ENCODE measurements at places on chromosomes 6 and 20.
A peak's percentile ranks its signal among the peaks of the same experiment; 100 is the strongest.

GRCh38 chr6:131107151-131107550 is 28.1 kb upstream of the AKAP7 start:
- DNase-seq, result no peak

GRCh38 chr6:162708971-162709370 is 18.6 kb downstream of the PRKN start:
- no peak for DNase-seq

DNA sequence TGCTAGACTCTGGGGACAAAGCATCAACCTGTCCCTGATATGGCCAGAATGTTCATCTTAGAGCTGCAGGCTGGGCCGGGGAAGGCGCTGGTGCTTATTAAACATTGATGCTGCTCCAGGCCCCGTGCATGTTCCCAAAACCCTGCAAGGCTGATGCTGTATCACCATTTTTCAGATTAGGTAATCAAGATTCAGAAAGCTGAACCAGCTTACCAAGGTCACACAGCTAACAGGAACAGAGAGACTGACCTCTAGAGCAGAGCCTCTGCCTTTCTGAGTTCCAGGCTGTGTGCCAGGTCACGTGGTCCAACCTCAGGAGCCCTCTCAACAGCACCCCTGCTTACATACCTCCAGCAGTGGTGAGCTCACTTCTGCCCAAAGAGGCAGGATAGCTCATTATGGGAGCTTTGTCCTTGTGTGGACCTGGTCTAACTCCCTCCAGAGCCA is 16.1 kb upstream of the VSTM2L start:
- DNase-seq, result no peak

DNA sequence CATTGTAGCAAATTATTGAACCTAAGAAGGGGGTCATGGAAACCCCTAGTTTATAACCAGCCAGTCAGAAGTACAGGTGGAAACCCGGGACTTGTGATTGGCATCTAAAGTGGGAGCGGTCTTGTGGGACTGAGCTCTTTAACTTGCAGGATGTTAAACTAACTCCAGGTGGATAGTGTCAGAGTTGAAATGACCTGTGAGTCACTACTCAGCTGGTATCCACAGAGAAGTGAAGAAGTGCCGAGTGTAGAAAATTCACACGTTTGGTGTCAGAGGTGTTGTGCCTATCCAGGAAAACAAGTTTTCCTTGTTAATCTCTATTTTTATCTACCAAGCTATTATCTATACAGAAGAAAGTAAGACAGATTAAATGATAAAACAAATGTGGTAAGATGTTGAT is 179.7 kb downstream of the ADGRG6 start:
- no peak for DNase-seq

DNA sequence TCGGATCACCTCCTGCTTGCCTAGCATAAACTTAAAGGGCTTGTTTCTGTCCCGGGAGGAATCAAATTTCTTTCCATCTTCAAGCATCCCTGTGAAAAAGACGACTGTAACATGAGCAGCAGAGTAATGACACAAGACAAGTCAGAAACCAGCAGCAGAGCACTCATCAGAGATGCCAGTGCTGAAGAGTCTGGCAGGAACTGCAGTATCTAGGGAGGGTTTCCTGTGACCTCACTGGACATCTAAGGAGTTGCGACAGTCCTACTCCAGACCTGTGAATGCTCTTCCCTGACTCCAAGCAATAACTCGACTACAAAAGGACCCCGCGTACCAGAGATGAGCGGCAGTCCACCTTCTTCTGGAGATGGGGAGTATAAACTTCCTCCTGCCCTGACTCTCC is 17.3 kb downstream of the FKBP1A start:
- no peak for DNase-seq

- DNase-seq, result no peak
These were observed 126.3 kb downstream of the HFE start for GRCh38 chr6:26213334-26214075.

- no peak for DNase-seq
These were observed 198.0 kb downstream of the BACH2 start for GRCh38 chr6:90098627-90099026.

- no peak for DNase-seq
These were observed 48.2 kb downstream of the PLG start for GRCh38 chr6:160750276-160750689.

GRCh38 chr6:11467364-11467763 is 70.2 kb upstream of the TMEM170B start:
- DNase-seq, result no peak

GRCh38 chr6:50936277-50936681 is 117.6 kb downstream of the TFAP2B start:
- no peak for DNase-seq

GRCh38 chr20:32672982-32673851 is 524 bp downstream of the C20orf203 start:
- peak; percentile 19 for DNase-seq

- DNase-seq, result no peak
These were observed 85.3 kb upstream of the BHLHE23 start for GRCh38 chr20:63091901-63092659.

DNA sequence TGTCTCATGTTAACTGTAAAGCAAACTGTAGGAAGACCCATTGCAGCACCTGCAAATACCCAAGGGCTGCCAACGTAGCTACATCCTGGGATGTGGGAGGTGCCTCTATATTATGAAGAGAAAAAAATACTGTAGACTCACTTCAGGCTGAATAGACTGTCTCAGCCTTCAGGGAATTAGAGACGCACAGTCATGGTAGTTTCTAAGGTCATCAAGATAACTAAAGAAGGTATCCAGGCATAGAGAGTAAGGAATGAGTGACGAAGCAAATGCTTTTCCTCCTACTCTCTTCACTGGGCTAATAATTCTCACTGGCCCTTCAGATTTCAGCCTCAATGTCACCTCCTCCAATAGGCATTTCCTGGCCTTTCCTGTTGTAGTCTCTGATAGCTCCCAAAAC is 121.6 kb upstream of the ECI2 start:
- DNase-seq, result no peak

- DNase-seq, result no peak
These were observed 763 bp downstream of the TMEM14A start for GRCh38 chr6:52671676-52672075.

DNA sequence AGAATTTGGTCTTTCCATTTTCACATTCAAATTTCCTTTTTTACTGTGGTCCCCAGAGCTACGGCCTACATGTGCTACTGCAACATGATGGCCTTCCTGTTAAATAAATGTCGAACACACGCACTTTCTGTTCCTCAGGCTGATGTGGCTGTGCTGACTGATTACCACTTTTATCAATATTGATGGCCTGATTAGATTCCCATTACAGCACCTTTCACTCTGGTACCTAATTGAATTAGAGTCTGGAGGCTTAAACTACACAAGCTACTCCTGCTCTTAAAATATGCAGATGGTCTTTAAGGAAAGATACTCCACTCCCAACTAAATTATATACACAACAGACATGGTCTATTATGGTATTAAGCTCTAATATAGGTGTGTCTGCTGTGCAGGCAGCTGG is 301.6 kb downstream of the FRK start:
- no peak for DNase-seq

- DNase-seq, result peak; percentile 28
These were observed 60.8 kb downstream of the OGFRL1 start for GRCh38 chr6:71349395-71349794.

DNA sequence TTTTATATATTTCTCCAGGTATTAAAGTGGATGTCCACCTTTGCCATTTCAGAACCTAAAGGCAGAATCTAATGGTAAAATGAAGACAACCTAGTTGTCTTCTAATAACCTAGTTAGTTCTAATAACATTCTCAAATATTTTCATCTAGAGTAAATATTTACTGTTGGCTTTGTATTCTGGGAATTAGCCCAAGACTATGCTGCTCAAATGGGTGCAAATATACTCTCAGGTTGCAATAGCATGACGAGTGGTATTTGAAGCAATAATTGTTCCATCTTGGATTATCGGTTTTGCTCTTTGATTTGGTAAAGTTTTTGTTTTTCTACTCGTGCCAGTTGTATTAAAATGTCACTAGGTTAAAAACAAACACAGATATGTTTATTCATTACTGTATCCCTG is 21.0 kb upstream of the RSPH4A start:
- no peak for DNase-seq

DNA sequence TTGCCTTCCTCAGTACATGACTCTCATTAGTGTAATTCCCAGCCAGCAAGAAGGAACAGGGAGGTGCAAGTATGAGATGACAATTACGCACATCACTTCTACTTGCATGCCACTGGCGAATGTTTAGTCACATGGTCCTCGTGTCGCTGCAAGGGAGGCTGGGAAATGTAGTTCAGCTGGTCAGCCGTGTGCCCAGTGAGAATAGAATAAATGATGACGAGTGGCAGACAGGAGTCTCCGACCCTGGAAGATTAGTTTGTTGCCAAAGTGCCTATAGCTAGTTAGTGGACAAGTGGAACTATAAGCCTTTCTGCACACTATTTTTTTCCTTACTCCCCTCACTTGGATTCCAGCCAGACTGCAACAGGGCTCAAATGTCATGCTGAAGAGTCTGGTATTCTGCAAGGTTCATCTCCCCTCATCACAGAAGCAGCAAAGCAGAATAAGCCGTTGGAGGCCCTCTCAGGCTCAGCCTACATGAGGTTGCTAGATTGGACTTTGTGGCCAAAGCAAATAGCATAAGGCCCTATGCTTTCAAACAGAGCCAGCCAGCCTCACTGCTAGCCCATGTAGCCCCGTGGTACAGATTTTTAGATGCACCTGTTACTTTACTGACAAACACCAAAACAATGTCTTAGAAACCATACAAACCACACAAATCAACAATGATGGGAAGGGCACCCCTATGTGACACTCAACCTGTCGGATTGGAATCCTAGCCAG is 9.7 kb downstream of the LINC00237 start:
- DNase-seq, result peak; percentile 14

- DNase-seq, result no peak
These were observed 248.7 kb upstream of the JAG1 start for GRCh38 chr20:10922506-10922905.

- DNase-seq, result no peak
These were observed 11.5 kb upstream of the DEFB113 start for GRCh38 chr6:49980898-49981297.

GRCh38 chr20:33914919-33915318 is 78.8 kb upstream of the RALY start:
- peak; percentile 32 for DNase-seq

GRCh38 chr6:26056583-26057350 is 30.5 kb upstream of the HFE start:
- peak; percentile 27 for DNase-seq

DNA sequence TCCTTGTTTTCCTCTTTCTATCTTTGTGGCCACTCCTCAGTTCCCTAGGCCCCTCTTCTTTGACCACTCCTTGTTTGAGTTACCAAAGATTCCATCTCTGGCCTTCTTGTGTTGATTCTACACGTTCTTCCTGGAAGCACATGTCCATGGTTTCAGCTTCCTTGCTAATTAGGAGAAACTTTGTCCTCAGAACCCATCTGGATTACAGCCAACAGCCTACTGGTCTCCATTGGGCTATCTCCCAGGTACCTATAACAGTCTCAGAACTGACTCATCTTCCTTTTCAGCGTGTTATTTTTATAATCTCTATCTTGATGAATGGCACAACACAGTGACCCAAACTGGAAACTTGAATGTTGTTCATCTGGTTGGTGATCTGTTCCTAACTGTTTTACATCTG is 17.5 kb downstream of the PTPRA start:
- DNase-seq, result no peak

DNA sequence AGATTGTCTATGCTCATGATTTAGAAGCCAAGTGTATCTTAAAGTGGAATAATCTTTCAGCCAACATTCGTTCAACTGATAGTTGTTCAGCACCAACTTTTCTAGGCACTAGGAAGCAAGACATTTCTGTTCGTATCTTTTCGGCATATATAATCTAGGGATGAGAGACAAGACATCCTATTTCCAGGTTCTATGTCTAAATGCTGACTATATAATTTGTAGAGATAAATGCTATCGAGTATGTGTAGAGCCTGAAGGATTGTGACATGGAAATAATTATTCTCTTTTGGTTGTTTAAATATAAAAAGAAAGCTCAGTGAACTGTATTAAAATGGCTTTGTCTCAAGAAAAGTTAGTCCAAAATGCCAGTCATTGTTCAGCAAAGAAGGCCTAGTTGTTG is 371.6 kb downstream of the DOK5 start:
- no peak for DNase-seq

DNA sequence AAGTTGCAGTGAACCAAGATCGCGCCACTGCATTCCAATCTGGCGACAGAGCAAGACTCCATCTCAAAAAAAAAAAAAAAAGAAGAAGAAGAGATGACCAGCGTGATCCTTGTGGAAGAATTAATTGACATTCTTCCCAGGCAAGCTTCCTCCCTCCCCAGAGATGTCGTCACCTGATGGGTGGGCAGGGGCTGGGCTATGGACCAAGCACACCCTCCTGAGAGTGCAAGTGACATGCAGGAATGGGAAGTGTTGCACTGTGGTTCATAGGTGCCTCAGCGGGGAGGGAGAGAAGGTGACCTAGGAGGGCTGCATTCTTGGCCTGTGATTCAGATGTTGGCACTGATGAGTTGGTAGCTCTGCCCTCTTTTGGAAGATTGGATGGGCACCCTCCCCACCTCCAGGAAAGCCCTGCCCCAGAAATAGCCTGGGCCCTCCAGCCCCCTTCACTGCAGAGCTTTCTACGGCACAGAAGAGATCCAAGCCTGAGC is 37.8 kb downstream of the TAF8 start:
- no peak for DNase-seq

GRCh38 chr6:76684875-76685274 is 612.4 kb upstream of the IMPG1 start:
- DNase-seq, result no peak

GRCh38 chr6:3532296-3532916 is 75.6 kb upstream of the SLC22A23 start:
- DNase-seq, result no peak

- DNase-seq, result no peak
These were observed 218.3 kb upstream of the STXBP5 start for GRCh38 chr6:146985966-146986365.

GRCh38 chr6:24125980-24126379 is at the start of gene NRSN1:
Gene NRSN1 (plus strand): TSS chr6:24126215. CDS start chr6:24134328, 8,113 bp downstream.
- DNase-seq, result no peak

GRCh38 chr6:7086488-7086887 is 21.3 kb upstream of the RREB1 start:
- peak; percentile 52 for DNase-seq

DNA sequence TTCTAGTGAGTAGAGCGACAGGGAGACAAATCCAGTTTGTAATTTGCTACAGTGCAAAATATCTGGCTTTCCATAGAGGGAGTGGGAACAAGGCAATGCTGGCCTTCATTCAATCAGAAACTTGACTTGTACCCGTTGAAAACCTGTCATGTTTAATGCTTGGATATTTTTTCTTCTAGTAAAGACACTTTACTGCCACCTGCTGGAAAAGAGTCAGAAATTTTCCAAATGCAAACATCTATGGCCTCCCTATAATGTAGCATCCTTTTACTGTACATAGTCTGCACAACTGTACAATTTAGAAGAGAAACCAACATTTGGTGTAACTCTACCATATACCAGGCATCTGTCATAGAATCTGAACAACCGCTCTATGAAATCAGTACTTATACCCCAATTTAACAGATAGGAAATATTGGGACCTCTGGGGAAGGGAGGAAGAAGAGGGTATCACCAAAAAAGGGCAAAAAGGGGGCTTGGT is 16.7 kb upstream of the TBC1D20 start:
- peak; percentile 79 for DNase-seq

Measured in CD4-positive, alpha-beta T cell treated with Interleukin-12 subunit alpha and Interleukin-12 subunit beta, for 1 hour (primary cell).